ENCODE measurements at places on chromosomes 12 and 14.
A peak's percentile ranks its signal among the peaks of the same experiment; 100 is the strongest.

GRCh38 chr12:58286353-58286752, 345.0 kb downstream of the ATP23 start:
- no peak for DNase-seq

GRCh38 chr14:101630056-101630965, 69.0 kb downstream of the DIO3 start:
- no peak for DNase-seq

GRCh38 chr14:101465795-101466448, 95.4 kb upstream of the DIO3 start:
- DNase-seq: no peak

- DNase-seq: no peak
Measured at GRCh38 chr12:22034709-22035506, 11.1 kb upstream of the CMAS start.

GRCh38 chr12:16307856-16308475, 30.5 kb upstream of the SLC15A5 start:
- no peak for DNase-seq

DNA sequence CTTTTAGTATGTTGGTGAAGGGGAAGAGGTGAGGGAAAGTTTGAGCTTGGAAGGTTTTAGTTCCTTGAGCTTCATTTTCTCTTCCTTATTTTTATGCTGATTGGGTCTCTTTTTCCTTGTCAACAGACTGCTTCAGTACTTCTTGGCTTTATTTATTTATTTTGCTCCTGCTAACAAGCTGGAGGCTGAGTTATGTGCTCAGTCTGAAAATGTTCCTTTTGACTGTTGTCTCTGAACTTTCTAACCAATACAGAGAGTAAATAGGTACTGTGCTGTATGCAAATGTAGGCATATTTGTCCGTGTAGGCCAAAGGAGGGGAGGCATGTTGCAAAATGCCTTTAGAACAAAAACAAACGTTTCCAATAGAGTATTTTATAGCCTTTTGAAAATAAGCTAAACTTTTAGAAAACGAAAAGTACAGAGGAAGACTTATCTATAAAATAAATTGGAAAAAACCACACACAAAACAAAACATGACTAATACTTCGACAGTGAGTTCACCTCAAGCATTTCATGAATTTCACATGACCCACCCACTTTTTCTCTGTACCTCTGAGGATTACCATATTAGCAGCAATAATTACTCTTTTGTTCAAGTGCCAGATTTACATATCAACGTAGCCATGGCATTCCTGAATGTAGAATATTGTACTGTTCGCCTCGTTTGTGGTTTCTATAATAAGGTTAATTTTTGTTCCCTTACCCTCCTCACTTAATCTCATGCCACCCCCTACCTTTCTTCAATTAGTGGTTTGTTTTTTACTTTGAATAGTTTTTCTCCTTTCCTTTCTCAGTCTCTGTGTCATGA, 4.7 kb upstream of the CREBL2 start:
- peak; percentile 15 for DNase-seq

GRCh38 chr12:34207858-34208257, 185.6 kb downstream of the ALG10 start:
- DNase-seq: no peak

DNA sequence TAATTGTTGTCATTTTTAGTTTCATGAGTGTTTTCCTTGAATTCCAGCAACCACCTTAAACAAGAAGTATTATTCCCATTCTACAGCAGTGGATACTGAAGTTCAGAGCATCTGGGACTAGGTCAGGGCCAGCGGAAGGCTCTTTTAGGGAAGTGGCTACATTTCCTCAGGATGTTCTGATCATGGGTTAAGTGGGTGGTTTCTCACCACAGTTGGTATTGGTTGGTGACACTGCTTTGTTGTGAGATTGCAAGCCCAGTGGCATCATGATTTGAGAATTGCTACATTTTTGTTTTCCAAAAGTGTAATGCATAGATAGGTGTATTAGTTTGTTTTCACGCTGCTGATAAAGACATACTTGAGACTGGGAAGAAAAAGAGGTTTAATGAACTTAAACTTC, 47.1 kb downstream of the SYNE2 start:
- no peak for DNase-seq

DNA sequence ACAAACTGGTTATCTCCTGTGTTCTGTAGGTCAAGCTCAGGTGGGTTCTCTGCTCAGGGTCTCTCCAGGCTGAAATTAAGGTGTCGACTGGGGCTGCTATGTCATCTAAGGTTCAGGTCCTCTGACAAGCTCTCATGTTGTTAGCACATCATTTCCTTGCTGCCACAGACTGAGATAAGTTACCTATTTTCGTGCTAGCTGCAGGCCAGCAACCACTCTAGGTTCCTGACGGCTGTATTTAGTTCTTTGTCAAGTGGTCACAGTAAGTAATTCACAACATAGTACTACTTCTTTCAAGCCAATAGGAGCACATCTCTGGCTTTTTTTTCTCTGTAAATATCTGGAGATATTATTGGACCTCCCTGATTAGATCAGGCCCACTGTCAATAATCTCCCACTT, 169.3 kb upstream of the CAND1 start:
- no peak for DNase-seq

DNA sequence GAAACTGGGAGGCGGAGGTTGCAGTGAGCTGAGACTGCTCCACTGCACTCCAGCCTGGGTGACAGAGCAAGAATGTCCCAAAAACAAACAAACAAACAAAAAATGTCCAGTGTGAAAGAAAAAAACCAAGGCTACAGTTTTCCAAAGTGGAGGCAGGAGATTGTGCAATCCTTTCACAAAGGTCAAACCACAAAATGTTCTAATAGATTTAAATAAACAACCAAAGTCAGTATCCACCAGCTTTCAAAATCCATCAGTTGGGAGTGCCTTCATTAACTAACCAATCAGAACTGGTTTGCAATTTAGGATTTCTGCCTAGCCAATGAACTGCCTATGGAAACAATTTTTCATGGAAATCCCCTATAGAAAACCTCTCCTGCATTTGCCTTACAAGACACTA, 52.3 kb upstream of the TRIM9 start:
- DNase-seq: no peak

DNA sequence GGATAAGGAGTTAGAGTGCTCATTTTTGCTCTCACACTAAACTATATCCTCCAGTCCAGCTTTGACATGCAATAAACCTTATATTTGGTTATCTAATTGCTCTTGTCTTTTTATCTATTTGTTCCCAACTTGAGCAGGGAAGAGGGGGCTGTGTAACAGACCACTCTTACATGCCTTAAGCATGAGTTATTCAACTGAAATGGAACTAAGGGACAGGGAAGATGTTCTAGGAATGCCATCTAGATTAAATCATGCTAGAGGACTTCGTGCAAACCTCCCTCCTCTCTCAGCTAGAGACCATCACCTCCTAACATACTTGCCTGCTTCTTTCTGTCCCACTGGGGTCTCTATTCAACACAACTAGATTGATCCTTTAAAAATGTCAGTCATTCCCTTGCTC, 20.6 kb downstream of the SPX start:
- DNase-seq: no peak

GRCh38 chr12:75086091-75087038, 123.3 kb downstream of the KCNC2 start:
- DNase-seq: peak; percentile 20

- DNase-seq: no peak
Measured at GRCh38 chr14:61932974-61933373, 170.8 kb downstream of the SNAPC1 start.

DNA sequence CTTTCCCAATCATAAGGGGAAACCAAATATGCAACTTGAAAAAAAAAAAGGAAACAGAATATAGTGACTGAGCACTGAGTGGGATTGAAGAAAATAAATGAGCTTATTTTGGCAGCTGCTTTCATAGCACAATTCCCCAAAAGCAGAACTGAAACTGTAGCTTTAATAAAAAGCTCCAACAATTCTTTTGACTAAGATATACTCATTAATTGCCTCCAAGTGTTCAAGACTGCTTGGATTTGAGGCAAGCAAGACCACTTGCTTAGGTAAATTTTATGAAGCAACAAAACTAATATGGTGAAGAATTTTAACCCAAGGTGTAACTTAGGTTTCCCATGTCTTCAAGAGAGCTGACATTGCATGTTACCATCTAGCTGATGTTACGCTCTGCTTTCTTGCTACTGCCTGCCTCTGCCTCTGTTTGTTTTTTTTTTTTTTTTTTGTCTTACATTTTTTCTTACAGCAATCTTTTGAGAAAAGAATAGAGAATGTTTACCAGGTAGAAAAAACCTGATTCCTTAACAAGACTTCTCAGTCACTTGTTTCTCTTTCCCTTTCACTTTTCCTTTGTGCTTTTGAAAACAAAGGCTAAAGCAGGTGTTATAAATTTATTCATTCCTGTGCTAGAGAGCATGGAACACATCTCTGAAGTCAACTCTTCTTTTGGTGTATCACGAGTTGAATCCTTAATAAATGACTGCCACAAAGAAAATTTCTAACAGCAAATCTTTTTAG, 134.4 kb downstream of the BCAT1 start:
- no peak for DNase-seq

- DNase-seq: no peak
Measured at GRCh38 chr14:103562179-103562428, 353 bp downstream of the BAG5 start.

DNA sequence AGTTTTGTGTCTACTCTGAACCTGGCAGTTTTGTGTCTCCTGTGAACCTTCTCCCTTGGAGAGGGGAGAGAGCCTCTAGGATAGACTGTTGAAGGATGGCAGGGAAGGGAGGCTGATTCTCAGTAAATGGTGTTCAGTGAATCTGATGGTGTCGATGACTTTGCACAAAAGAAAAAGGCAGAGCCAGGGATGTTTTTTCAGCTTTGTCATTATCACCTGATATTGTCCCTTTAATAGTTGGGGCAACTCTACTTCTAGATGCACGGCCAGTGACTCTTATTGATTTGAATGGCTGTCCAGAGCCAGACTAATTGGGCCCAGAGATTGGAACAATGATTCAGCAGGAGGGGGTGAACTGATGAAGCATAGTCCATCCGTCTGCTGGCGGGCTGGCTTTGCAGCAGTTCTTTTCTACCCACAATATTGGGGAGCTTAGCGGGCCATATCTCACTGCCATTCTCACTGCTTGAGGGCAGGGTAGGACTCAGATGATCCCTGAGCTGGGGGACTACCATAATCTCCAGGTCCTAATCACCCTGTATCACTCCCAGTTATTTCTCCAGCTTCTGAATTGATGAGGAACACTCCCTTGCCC, 93.1 kb downstream of the ADCK1 start:
- no peak for DNase-seq

DNA sequence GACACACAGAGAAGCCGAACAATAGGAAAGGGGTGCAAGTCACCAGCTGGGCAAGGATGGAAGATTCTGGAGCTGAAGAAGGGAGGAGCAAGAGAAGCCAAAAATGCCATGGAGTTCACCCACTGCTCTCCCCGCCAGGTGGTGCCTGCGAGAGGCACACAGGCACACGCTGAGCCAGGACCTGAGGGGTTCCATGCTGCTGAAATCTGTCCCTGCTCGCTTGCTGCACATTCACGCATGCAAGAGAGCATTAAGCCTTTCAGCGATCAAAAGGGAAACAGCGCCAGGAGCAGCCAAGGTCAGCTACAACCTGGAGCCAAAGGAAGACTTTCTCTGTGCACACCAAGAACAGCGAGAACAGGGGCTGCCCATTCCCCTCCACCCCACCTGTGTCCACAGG, 104.1 kb downstream of the ANO2 start:
- DNase-seq: no peak

DNA sequence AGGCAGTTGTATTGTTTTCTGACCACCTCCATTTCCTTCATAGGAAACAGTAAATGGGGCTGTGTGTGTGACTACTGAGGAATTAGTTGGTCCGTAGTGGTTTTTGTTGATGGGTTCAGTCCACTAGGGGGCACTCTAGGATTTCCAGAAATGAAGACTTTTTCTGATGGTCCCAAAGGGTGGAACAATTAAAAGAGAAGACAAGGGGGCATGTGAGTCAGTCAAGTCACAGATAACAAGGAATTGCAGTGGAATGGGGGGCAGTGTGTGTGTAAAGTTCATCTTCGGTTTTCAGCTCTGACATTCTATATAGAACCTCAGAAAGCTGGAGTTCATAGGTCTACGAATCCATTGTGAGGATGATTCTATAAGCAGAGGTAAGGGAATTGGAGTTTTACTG, 186.6 kb upstream of the OR4E1 start:
- DNase-seq: no peak

DNA sequence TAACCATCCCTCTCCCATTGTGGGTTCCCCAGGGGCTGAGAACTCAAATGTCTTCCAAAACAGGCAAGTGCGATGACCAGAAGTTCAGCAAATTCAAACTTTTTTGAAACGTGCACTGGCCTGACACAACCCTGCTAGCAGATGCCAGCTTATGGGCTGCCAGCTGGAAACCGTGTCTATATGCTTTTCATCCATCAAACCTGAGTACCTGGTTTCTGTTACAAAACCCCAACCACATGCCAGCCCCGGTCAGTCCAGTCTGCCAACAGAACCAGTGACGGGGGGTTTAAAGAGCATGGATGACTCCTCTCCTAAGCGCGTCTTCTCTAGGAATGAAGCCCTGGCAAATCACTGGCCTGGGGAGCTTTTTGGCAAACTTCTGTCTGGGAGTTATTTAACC, 189.7 kb downstream of the TTC7B start:
- DNase-seq: no peak

DNA sequence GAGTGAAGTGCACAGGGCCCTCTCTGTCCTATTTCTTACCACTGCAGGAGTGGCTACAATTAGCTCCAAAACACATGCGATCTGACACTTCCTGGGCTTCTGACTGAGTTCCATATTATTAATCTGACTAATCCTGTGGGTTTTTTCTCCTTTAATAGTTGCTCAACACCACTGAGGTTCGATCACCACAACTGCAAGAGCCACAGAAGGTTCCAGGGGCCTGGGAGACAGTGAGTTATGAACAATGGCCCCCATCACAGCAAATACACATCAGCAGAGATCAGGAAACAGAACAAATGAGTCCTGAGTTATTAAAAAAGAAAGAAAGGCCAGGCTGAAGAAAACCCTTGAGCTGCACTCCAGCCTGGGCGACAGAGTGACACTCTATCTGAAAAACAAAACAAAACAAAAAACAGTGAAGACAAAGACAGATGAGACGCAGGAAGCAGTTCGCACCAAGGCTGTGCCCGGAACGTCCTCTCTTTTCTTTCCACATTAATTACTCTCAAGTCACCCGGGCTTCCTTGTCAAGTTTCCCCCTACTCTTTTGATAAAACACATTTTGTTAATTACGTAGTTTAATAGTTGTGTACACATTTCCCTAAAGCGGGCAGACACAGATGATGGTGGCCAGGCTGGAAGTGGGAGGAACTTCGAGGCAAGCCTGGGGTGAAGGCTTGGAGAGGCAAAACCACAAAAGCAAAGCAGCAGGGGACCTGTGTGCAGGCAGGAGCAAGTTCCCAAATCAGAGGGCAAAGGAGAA, 42.7 kb downstream of the CDC42BPB start:
- DNase-seq: no peak

- DNase-seq: no peak
Measured at GRCh38 chr12:40988355-40988754, 199.8 kb upstream of the PDZRN4 start.

DNA sequence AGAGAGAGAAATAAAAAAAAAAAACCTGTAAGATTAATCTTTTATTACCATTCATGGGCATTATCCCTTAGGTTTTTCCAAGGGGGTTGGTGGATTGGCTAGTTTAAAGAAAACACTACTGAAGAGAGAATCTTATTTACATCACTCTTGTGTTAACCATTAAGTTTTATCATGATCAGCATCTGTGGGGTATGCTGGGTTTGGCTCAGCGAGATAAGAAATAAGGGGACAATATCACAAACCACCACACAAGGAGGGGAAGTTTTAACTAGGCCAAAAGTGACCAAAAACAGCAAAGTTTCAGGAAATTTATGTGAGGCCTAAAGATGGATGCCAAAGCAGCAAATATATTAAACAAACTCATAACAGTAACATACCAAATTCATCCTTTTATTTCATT, 548.6 kb downstream of the SLC16A7 start:
- DNase-seq: no peak

- no peak for DNase-seq
Measured at GRCh38 chr14:84477996-84478395, 1051.9 kb upstream of the FLRT2 start.
